ENCODE measurements at places on chromosomes 2 and 18.

DNA sequence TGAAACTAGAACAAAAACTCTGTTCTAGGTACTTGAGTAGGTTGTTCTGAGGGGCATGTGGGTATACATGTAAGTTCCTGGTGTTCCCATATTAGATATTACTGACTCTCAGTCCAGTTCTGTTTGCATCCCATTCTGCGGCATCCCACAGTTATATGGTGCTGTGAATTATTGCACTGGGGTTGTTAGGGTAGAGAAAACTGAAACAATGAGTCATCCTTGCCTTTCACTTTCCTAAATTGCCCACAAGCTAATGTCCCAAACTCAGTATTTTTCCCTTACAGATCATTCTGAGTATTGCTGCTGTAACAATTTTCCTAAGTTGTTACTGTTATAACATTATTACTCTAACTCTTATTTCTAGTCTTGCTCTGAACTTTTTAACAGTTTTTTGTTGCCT is 3.0 kb downstream of the WDR75 start:
- peak; percentile 17 for DNase-seq

DNA sequence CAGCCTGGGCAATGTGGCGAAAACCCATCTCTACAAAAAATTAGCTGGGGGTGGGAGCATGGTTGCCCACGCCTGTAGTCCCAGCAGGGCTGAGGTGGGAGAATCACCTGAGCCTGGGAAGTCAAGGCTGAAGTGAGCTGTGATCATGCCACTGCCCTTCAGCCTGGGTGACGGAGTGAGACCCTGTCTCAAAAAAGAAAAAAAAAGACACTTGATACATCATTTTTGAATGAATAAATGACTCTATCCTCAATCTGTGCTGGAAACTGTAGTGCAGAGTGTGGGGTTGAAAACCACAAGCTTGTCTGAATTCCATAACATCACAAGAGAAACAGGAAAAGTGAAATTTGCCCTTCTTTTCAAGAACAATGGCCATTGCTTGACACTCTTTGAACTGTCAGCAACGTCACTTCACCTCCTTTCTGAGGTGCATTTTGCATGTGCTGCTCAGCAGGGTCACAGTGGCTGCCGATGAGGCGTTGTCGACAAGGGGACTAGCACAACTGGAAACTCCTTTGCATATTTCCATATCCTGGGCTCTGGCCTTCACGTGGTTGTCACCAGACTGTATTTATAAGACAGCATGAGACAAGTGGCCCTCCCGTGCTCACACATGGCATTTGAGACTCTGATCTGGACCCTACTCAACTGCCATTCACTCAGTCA is 54.2 kb downstream of the DDX1 start:
- no peak for DNase-seq

- no peak for DNase-seq
Observed at GRCh38 chr2:138713069-138713496, 67.1 kb downstream of the NXPH2 start.

DNA sequence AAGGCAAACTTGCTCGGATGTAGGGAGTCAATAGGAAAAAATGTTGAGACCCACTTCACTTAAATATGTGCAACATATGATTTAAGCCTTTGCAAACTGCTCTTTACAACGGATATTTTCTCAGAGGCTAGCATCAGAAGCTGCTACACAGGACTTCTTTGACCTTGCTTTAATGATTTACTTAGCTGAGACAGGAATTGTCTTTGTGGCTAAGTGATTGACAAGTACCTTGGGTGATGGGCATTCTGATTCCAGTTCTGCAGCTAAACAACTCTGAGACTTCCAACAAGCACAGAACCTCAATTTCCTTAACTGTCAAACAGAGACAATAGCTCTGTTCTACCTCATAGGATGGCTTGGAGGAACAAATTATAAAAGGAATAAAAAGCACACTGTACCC is 150.2 kb downstream of the NCKAP5 start:
- no peak for DNase-seq

DNA sequence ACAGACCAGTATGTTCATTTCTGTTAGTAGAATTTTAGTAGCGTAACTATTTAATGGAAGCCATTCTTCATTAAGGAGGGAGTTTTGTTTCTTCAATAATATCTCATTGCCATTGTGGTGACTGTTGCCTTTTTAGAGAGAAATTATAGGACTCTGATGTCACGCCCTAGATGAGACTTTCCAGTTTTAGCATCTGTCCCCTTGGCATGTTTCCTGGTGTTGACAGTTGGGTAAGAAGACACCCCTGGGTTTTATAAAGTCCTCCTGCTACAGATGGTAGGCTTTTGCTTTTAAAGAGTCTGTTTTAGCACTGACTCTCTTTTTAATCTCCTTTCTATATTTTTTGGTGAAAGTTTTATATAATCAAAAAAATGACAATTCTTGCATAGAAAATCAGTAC is 41.9 kb downstream of the KCNJ3 start:
- no peak for DNase-seq

DNA sequence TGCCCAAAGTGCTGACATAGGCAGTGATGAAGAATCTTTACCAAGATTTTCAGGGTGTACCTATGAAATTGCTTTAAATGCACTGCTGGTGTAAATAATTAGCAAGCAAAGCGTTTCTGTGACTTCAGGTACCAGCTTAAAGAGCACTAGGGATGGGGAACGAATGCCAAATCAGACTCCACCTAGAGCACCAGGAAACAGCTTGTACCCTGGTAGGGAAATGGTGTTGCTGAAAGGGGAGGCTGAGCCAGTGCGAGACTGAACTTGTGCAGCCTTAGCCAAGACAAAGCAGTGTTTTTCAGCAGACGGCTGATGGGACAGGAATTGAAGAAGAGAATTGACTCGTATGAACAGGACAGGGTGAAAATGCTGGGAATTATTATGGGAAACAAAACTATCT is 65.6 kb downstream of the TWSG1 start:
- no peak for DNase-seq

- no peak for DNase-seq
Observed at GRCh38 chr18:8548186-8548585, 61.1 kb upstream of the RAB12 start.

DNA sequence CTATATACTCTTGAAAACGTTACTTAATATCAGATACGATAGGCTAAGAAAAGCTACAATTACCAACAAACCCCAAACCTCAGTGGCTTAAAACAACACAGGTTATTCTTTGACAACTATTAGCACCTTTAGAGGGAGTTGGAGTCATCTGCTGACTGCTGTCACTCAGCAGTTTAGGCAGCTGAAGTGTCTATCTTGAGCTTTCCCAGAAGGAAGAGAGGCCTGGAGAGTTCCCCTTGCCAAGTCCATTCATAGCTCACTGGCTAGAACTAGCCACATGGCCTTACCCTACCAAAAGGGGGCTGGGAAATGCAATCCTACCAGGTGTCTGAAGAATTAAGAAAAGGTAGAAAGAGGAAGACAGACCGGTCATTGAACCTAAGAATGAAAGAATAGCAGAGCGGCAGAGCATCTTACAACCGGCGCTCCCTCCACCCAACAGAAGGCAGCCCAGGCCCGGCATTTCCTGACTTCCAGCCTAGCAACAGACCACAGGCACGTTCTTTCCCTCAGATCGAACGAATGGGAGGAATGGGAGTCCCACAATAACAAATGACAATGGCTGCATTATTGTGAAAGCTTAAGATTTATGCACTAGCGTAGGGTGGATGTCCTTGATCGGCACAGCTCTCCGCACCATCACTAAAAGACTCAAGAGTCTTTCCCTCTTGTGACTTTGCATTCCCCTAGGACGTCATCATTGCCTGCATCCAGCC is 211.2 kb upstream of the CTAGE1 start:
- DNase-seq = no peak

DNA sequence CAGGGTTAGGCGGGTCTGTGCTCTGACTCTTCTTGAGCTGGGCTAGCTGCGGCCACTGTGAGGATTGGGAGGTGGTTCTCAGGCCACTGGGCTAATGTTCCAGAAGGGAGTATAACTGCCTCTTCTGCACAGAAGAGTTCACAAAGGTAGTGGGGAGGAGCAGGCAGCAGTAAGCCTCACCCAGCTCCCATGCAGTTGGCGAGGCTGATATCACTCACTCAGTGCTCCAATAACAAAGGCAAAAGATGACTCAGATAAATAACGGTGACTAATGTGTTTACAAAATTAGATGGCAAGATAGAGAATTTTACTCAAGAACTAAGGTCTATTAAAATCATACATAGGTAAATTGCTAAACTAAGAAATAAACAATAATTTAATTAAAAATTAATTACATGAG is 174.2 kb upstream of the TMEM200C start:
- DNase-seq = no peak

DNA sequence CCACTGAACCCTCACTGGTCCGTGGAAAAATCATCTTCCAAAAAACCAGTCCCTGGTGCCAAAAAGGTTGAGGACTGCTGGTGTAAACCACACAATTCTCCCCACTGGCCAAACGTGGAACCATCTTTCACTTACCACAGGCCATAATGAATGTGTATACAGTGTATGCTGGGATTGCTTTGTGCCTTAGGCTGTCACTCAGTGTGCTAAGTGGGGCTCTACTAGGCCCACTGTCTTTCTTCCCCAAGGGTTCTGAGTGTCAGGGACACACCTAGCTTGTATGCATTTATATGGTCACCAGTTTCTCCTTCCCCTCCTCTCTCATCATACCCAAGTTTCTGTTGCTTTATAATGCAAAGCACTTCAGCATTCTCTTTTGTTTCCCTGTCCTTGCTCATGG is 27.2 kb downstream of the SCYGR8 start:
- no peak for DNase-seq

GRCh38 chr2:225009768-225010167 is 32.5 kb downstream of the DOCK10 start:
- no peak for DNase-seq

DNA sequence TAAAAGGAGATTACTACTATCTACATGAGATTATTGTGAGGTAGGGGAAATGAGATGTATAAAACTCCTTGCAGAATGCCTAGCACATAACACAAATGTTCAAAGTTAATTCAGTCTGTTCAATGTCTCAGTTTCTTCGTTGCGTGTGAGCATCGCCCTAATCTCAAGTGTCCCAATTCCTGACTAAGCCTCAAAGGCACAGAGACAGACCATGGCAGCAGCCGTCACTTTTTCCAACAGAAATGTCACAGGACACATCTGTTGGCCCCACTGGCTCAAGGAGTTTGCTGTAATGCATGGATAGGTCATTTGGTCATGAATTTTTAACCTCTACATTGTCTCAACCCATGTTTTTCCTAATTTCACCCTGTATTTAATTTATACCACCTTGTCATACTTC is 75.3 kb downstream of the STK39 start:
- DNase-seq = no peak

DNA sequence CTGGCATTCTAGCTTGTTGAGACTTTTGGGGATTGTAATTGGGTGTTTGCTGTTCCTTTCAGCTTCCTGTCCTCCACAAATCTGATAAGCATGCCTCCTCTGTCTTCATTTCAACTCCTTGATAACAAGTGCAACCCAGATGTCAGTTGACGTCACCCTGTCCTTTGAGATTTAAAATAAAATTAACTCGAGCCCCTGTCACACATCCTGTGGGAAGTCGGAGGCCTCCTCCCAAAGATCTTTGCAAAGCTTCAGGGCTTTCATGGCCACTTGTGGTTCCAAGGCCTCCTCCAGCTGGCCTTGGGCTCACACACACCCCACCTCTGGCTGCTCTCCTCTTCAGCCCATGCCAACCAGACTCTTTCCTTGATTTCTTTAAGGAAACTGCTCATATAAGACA is 69.9 kb upstream of the ITGA6 start:
- DNase-seq = no peak

DNA sequence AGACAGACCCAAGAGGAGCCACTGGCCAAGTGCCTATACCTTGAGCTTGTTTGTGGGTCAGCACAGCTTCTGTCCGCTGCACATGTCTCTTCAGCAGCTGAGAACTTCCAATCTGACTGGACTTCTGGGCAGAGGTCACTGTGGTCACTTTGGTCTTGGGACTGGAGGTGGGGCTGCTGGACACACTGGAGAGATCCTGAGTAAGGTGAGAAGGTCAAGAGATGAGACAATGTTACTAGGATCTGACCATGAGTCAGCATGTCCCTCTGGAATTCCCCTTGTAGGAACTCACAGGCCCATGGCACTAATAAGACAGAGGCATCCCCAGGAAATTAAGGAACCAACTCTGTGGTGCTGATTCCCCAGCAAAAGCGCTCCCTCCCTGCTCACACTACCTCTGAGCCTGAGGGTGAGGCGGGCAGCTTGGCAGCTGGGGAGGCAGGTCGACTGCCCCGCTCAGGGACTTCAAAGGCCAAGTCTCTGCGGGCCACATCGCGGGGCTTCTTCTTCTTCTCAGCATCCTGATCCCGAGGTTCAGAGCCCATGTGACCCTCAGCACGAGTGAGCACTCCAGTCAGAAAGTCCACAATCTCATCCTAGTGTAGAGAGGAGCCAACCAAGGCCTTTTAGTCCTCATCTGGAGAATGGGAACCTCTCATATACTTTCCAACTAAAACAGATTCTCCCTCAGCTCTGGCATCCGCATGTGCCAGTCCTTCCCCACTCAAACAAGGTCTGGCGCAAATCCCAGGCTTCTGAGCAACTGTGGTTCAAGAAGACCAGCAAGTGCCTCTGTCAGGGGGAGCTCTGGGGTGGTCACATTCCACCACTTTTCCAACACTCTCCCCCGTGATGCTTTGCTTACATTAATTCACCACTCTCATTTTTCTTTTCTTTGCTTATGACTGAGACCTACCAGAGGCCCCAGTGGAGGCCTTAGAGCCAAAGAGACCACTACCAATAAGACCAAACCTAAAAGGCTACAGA is 29.4 kb downstream of the KANSL3 start:
- no peak for DNase-seq

GRCh38 chr18:44805643-44806042 is 125.0 kb downstream of the SETBP1 start:
- no peak for DNase-seq

GRCh38 chr2:191790737-191791136 is 56.2 kb downstream of the CAVIN2 start:
- no peak for DNase-seq

All from hematopoietic multipotent progenitor cell treated with erythropoietin and hydrocortisone succinate and interleukin-3 and kit ligand, for 8 days (in vitro differentiated cells).